ENCODE measurements at places on chromosomes 4 and X.

DNA sequence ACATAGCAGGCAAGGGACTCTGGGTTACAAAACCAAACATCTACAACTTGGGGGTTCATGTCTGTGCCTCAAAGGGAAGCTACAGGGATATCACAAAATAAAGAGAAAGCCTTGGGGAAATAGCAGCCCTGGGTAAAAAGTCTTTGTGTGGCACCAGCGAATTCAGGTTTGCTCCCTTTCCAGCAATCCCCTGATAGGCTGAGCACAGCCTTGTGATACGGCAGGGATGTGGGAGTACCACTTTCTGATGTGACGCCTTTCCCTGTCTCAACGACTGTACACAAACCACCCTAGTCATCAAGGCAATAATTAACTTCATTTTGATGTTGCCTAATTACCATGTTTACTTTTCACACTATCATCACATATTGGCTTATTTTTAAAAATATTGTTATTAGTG, 164.9 kb downstream of the LDB2 start:
- DNase-seq, result no peak

DNA sequence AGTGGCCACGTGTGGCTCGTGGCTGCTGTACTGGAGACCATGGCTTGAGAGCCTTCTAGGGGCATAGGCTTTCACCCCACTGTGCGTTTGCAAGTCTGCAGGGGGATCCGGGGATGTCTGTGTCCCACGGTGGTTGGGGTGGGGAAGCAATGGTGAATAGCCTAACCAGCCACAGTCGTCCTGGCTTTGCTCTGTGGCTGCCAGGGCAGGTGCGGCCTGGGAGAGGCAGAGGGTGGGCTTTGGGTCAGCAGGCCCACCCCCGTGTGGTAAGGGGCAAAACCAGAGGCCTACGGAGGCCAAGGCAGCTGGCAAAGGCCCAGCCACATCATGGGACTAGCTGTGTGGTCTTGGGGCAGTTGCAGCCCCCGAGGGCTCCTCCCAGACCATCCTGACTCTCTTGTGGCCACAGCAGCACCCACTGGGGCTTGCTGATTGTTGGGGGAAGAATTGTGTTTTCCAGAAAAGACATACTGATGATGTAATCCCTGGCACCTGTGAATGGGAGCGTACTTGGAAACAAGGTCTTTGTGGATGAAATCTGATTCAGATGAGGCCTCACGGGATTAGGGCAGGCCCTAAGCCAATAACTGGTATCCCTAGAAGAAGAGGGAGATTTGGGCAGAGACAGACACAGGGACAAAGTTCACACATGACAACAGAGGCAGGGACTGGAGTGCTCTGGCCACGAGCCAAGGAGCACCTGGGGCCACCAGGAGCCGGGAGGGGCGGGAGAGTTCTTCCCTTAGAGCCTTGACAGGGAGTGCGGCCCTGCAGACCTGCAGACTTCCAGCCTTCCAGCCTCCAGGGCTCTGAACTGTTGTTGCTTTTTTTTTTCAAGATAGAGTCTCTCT, 2.9 kb downstream of the CPZ start:
- DNase-seq, result no peak

DNA sequence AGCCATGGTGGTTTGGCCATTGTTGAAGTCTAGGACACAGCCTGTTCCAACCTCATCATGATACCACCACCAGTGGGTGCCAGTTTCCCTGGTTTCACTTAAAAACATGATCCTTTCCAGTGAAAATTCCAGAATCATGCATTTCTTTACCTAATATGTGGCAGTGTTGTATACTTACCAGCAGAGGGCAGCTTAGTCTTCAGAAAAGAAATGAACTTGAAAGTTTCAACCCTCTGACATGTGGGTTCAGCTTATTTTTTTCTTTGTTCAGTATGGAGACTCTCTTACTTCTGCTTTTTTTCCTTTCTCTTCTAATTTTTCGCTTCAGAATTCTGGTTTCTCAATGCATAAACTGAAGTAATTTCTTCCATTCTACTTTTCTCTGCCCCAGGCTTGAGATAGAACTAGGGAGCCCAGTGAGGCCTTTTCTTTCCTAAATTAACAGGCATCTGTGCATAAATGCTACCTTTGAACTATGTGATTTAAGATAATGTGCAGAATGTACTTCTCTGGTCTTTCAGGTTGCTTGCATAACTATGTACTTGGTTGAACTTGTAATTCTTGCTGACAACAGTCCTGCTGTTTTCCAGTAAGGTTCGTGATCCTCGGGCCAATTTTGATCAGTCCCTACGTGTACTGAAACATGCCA, 10.7 kb downstream of the LIAS start:
- DNase-seq, result peak; percentile 63

GRCh38 chr4:111838406-111838930, 306.8 kb upstream of the FAM241A start:
- no peak for DNase-seq

DNA sequence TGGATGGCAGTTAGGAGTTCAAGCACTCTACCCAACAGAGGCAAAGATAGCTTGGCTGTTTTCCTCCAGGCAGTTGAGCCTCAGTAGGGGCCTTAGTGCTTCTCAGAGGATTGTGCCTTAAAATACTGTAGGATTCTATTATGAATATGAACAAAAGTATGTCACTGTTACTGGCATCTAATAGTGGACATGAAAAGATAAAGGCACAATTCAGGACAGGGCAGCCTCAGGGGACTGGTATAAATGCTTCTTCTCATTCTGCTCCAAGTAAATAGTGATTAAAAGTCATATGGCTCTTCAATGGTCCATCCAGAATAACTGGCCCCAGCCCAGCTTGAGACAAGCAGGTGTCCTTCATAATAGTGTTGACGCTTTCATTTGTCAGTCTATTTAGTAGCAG, 17.7 kb downstream of the COL4A6 start:
- DNase-seq, result no peak

GRCh38 chr4:132026166-132026565, 1122.9 kb upstream of the PCDH10 start:
- DNase-seq, result peak; percentile 22

DNA sequence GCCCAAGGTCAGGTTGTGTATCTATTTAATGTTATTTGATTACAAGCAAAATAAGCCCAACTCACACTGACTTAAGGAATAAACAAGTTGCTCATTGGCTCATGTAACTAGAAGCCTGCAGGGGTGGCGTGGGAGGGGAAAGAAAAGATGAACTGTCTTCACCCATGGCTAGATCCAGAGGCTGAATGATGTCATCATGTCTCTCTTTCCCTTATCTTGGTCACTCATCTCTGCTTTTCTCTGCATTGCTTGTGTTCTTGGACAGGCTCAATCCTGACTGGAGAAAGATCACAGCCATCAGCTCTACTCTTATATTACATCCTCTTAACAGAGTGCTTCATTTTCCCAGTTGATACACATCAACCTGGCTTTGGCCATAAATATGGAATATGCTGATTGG, 290.0 kb upstream of the DIAPH2 start:
- DNase-seq, result no peak

DNA sequence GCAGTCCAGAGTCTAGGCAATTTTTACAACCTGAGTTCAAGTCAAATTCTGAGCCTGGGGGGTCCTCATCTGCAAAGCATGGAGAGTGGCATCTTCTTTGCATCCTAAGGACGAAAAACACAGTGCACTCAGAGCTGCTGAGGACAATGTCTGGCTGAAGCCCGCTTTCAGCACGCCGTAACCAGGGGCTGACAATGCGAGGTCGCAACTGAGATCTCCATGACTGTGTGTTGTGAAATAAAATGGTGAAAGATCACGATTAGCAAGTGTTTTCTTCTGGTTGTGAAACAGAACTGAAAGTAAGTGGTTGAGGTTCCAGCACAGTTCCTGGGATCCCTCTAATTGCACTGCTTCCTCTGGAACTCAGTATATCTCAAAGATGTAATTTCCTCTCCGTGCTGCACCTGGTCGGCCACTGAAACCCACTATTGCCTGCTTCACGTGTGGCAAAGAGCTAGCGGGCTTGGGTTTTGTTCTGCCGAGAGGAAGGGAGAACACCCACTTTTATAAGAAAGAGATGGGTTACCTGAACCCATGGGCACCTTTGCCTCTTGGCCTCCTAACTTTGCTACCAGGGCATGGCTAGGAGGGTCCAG, 7.7 kb upstream of the F11 start:
- no peak for DNase-seq

- no peak for DNase-seq
These were observed 31.5 kb downstream of the F8 start for GRCh38 chrX:154991039-154991438.

- no peak for DNase-seq
These were observed 1372.4 kb downstream of the C4orf33 start for GRCh38 chr4:130468340-130468739.

DNA sequence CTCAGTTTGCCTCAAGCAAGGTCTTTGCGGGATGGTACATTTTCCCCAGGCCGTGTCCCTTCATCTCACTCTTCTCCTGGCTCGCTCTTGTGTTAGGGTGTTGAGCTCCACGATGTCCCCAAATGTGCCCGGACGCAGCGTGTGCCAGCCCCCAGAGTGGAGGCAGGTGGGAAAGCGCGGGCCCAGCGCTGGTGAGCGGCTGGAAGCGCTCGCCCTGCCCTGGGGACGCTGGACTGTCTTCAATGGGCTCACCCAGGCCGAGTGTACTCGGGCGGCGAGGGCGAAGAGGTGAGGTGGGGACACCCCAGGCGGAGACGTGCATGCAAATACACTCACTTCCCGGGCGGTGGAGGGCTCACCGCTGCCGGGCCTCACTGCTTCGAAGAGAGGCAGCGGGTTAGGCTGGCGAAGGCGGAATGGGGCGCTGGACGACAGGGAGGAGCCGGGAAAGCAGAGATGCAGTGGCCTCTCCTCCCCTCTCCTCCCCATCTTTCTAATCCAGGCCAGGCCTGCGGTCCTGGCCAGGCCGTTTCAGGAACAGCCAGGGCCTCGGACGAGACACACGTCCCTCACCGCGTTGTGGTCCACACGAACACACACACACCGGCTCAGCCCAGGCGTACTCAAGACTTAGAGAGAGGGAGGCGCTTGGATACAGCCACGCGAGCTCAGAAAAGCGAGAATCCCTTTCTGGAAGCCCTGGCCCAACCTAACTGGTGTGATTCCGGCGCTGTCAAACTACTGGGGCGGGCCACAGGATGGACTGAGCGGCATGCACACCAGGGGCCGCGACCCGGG, 2.2 kb downstream of the NKX6-1 start:
- peak; percentile 51 for DNase-seq

GRCh38 chr4:74754218-74754617, 40.1 kb downstream of the BTC start:
- no peak for DNase-seq

GRCh38 chr4:18935659-18936345, 914.2 kb upstream of the LCORL start:
- no peak for DNase-seq

- no peak for DNase-seq
These were observed 406.0 kb downstream of the INPP4B start for GRCh38 chr4:142440093-142440492.

DNA sequence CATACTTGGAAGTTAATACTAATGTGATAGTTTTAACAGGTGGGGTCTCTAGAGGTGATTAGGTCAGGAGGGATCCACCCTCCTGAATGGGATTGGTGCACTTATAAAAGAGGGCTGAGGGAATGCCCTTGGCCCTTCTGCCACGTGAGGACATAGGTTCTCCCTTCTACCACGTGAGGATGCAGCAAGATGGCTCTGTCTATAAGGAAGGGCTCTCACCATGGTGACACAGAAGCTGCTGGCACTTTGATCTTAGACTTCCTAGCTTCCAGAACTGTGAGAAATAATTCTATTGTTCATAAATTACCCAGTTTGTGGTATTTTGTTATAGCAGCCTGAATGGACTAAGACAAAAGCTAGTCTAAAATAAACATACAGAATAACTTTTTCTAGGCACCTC, 1.0 kb downstream of the AADAT start:
- DNase-seq, result no peak

DNA sequence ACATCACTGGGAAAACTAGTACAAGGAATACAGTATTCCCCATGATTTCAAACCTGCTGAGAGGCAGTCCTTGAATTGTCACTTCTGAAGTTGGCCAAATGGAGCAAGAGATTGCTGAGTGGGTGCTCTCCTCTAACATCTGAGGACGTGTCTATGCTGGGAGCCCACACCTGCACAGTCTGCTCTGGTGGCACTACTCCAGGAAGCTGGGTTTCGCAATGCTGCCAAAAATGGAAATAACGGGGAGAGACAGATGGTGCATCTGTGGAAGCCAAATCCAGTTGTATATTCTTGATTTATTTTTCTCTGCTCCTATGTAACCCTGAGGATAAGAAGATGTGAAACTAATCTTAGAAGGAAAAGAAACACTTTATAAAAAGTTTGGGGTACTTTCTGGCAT, 240.1 kb upstream of the CTSO start:
- no peak for DNase-seq

- DNase-seq, result no peak
These were observed 18.7 kb downstream of the RNF4 start for GRCh38 chr4:2487632-2488031.

DNA sequence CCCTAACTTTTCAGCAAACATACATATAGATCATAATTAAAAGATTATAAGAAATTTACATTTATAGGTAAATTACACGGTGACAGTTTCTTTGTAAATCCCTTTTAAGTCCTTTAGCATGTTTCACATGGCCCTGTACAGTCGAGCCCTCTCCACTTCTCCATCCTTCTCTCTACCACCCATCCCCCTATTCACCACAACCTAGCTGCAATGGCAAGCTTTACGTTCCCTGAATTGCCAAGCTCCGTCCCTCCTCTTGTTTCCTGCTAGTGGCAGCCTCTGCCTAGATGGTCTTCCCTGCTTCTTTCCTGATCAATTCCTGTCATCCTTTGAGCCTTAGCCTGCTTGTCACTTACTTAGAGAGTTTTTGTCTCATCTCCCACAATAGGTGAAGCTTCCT, 116.2 kb downstream of the TMA16 start:
- DNase-seq, result no peak

DNA sequence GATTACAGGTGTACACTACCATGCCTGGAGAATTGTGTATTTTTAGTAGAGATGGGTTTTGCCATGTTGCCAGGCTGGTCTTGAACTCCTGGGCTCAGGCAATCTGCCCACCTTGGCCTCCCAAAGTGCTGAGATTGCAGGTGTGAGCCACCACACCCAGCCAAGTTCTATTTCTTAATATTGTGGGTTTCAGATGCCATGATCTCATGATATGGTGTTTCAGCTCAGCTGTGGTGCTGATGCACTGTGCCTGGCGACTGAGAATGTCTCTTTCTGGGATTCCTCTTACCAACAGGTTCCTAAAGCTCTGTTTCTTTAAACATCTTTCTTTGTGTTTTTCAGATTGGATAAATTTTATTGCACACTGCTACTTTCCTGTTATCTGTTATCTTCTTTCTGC, 17.3 kb upstream of the NDUFC1 start:
- no peak for DNase-seq

Measured in BE2C (cell line).